HepG2 (cell line): ENCODE measurements at places on chromosomes 13 and 19. TPM values are rescaled to one million over a fixed set of nuclear protein-coding genes. Genes with fewer than 3 reads are reported as not detected.

MAP2K2 gene
- 72.2 and 80.9 TPM in 2 replicates for total RNA-seq

GRCh38 chr13:28325022-28325421 lies 169.9 kb downstream of the FLT1 start:
- no peak overlapping the region for H3K4me3 ChIP-seq
- DNase-seq: no peak
- no peaks in the 10 kb centered on the region for H3K36me3 ChIP-seq
- peaks cover 13% of the 10 kb centered on the region for H3K4me1 ChIP-seq

GRCh38 chr13:109748677-109749076 lies 37.7 kb downstream of the IRS2 start:
- H3K4me1 ChIP-seq: no peaks in the 10 kb centered on the region
- DNase-seq: no peak
- no peak overlapping the region for H3K4me3 ChIP-seq
- H3K27me3 ChIP-seq: no peaks in the 10 kb centered on the region; the same call in 1 of the 2 replicates
- H3K36me3 ChIP-seq: no peaks in the 10 kb centered on the region
- no peak overlapping the region for H3K27ac ChIP-seq

ACTL9 gene
- not detected in 2 replicates for total RNA-seq

DNA sequence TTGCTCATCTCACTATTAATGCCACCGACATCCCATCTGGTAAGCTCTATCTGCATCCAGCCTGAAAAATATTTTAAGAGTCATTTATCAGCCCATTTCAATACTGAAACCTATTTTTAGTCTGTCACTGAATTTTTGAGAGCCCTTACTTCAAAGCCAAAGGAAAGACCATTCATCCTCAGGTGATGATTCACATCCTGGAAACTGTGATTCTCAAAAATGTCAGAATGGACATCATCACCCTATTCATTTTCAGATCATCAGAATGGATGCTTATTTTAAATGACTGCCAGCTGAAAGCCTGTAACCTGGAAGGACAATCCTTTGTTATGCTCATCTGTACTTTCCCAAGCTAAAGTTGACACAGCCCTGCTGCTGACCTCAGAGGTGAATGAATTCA lies 27.0 kb downstream of the TNFSF11 start:
- no peak overlapping the region for H3K4me3 ChIP-seq
- H3K27ac ChIP-seq: no peak overlapping the region
- no peaks in the 10 kb centered on the region for H3K36me3 ChIP-seq
- no peaks in the 10 kb centered on the region for H3K27me3 ChIP-seq
